Karpas-422 (cell line): ENCODE measurements at places on chromosomes 11 and 22. TPM values are rescaled to one million over a fixed set of nuclear protein-coding genes. Genes with fewer than 3 reads are reported as not detected.

The RAB36 gene
- 4.0 and 10.6 TPM in 2 replicates for total RNA-seq

The TPBGL gene
- total RNA-seq, result not detected in 2 replicates

The SEPTIN5 gene
- not detected in 2 replicates for total RNA-seq

The TBC1D10A gene
- total RNA-seq, result 7.6 and 16.9 TPM in 2 replicates

The SLC22A25 gene
- not detected in 2 replicates for total RNA-seq

The SCUBE2 gene
- total RNA-seq, result 6.8 TPM in 1 of 2 replicates, not detected in the other

The NAALAD2 gene
- not detected in 2 replicates for total RNA-seq

The NFAM1 gene
- not detected in 2 replicates for total RNA-seq

The ART1 gene
- total RNA-seq, result not detected in 2 replicates

The PITPNB gene
- 14.1 and 23.8 TPM in 2 replicates for total RNA-seq

The FUT4 gene
- 0.34 and 0.90 TPM in 2 replicates for total RNA-seq

The F2 gene
- total RNA-seq, result not detected in 2 replicates

The P2RX3 gene
- total RNA-seq, result not detected in 2 replicates

The SYT7 gene
- total RNA-seq, result not detected in 2 replicates

The NF2 gene
- total RNA-seq, result 19.0 and 24.2 TPM in 2 replicates

The RAG1 gene
- total RNA-seq, result 0.34 and 0.72 TPM in 2 replicates

The GAS2 gene
- 0.86 TPM in 1 of 2 replicates, not detected in the other for total RNA-seq

The CD248 gene
- total RNA-seq, result not detected in 2 replicates

The SOX6 gene
- not detected in 2 replicates for total RNA-seq

The PKNOX2 gene
- 0.18 and 1.5 TPM in 2 replicates for total RNA-seq

The NLRP10 gene
- not detected in 2 replicates for total RNA-seq

The ZC3H12C gene
- not detected in 2 replicates for total RNA-seq

The ISX gene
- total RNA-seq, result not detected in 2 replicates

The OVCH2 gene
- total RNA-seq, result not detected in 2 replicates

The SCGB1D2 gene
- total RNA-seq, result not detected in 2 replicates

The IRF7 gene
- total RNA-seq, result 34.6 and 53.5 TPM in 2 replicates

The MMP7 gene
- 0.34 TPM in 1 of 2 replicates, not detected in the other for total RNA-seq

The MAPK1 gene
- 38.9 and 53.6 TPM in 2 replicates for total RNA-seq

The MARK2 gene
- total RNA-seq, result 22.1 and 26.9 TPM in 2 replicates

The PRSS23 gene
- total RNA-seq, result not detected in 2 replicates

The ANGPTL5 gene
- not detected in 2 replicates for total RNA-seq

The RIC3 gene
- total RNA-seq, result not detected in 2 replicates
